Stimulated activated CD8-positive, alpha-beta memory T cell treated with anti-CD3 and anti-CD28 coated beads, Interleukin-15, amount 100 ng/mL, for 24 hours (primary cell): ENCODE measurements at places on chromosomes 2 and 18.

DNA sequence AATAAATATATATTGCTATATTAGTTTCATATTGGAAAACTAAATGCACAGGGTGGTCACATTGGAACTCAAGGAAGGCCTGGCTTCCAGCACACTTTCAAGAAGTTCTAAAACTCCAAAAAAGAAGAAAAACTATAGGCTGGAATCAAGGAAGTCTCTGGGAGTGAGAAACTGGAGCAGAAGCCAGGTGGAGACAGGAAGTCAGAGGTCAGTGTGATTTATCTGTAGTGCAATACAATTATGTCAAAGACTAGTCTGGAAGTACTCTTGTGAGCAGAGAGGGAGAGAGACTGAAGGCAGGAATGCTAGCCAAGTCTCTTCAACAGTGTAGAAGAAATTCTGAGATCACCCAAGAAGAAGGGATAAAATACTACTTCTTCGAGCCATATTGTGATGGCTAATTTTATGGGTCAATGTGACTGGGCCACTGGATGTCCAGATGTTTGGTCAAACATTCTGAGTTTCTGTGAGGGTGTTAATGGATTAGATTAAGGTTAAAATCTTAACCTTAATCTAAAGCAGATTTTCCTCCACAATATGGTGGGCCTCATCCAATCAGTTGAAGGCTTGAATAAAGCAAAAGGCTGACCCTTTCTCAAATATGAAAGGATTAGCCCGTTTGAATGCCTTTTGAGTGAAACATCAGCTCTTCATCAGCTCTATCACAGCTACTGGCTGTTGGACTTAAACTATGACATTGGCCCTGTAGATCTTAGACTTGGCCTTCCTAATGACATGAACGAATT is 208.0 kb downstream of the TDRD15 start:
- DNase-seq: no peak

DNA sequence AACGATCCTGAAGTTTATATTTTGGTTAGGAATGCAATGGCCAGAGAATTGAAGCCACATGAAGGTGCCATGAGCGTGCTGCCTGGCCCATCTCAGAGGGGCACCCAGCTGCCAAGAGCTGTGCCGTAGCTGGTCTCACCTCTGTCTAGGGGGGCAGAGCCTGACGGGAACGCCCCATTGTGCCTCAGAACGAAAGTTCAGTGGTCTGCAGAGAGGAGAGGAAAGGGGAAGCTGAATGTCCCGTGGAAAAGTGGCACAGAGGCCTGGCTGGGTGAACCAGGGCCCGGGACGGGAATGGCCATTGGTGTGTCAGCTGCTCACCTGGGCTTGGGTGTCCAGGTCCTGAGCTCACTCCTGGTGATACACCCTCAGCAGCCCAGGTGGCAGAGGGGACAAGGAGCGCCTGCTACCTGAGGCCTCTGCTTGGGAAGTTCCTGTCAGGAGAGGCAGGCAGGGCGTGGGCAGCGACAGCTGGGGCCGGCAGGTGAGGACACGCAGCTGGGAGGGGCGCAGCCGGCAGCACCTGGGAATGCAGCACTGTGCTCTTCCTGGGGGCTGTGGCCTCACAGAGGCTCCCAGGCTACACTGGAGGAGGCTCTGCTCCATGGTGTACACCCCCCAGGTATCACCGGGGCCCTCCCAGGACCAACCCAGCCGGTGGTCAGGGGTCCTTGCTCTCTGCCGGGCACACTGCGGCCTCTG is 67.3 kb downstream of the PARD6G start:
- DNase-seq: no peak

GRCh38 chr2:211216221-211216620 is 659.8 kb downstream of the CPS1 start:
- no peak for DNase-seq

GRCh38 chr2:235958931-235959410 is 209.2 kb downstream of the GBX2 start:
- no peak for DNase-seq
